ENCODE measurements at places on chromosomes 5 and 9.

DNA sequence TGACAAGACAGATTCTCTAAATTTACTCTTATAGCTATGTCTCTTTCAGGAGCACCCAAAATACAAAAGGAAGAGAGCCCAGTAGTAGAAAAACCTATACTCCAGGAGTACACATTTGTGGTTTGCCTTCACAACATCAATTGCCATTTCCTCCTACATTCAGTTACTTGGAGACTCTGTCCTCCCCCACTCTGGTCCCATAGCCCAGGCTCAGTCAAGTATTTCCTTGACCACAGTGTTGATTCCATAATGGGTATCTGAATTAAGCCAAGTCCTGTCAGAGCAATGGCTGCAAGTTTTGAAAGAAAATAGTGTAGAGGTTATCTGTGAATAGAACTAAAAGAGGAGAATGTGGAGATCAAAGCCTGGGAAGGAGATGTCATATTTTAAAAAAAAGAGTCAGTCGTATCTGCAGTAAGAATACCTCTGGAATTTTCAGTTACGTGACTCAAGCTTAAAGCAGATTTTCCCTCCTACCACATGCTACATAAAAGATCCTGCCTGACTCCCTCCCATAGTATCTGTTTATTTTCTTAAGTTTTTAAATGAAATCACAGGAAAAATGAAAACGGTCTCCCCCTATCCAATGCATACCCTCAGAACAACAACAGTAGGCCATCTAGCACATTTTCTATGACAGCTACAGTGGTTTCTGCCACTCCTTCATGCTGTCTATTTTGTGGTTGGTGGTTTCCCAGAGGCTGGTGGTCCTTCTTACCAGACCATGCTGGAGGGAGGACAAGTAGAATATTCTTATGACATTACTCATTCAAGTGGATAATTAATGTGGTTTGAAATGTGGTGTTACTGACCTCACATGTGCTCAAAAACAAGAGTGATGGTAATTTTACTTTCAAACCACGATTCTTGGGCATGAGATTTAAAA is 249.7 kb upstream of the TMEM161B start:
- DNase-seq = no peak

- DNase-seq = peak; percentile 66
These were observed 117.4 kb downstream of the GCNT1 start for GRCh38 chr9:76576344-76576743.

DNA sequence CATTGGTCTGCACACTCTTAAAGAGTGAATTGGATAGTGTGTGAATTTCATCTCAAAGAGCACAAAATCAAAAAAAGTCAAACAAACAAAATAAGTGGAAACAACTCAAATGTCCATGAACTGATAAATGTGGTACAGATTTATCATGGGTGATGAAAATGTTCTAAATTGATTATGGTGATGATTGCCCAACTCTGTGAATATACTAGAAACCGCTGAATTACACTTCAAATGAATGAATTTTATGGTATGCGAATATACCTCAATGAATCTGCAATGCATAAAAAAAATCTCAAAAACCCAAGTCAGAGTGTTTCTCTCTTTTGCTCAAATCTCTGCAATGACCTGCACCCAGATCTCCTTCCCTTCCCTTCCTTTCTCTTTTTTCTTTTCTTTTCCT is 64.0 kb downstream of the PRRC1 start:
- DNase-seq = no peak

- no peak for DNase-seq
These were observed 542.1 kb downstream of the BNC2 start for GRCh38 chr9:16328349-16328748.

DNA sequence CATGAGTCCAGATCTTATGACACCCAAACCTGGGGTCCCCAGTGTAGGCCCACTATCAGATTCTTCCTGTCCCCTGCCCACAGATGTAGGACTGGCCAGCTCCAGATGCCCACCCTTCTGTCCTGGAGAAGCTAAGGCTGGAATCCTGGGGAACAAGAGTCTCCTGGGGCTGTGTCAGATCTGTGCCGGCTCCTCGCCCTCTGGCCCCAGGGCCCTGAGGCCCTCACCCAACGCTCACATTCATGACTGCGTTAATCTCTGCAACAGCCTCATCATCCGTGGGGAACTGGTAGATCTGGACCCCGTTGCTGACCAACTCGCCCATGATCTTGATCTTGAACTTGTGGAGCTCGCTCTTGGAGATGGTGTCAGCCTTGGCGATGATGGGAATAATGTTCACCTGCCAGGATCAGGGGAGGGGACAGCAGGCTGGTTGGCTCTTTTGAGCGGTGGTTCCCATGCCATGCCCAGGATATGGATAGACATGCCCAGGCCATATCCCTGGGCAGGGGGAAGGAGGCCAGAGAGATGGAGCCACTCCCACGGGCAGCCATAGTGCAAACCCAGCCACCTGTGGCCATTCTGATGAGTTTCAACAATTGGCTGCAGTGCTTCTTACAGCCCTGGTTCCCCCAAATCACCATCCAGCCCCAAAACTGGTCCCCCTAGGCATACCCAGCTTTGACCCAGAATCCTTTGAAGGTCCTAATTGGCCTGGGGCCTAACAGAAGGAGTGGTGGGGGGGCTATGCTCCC is 14.6 kb downstream of the SEPTIN8 start:
- DNase-seq = no peak

DNA sequence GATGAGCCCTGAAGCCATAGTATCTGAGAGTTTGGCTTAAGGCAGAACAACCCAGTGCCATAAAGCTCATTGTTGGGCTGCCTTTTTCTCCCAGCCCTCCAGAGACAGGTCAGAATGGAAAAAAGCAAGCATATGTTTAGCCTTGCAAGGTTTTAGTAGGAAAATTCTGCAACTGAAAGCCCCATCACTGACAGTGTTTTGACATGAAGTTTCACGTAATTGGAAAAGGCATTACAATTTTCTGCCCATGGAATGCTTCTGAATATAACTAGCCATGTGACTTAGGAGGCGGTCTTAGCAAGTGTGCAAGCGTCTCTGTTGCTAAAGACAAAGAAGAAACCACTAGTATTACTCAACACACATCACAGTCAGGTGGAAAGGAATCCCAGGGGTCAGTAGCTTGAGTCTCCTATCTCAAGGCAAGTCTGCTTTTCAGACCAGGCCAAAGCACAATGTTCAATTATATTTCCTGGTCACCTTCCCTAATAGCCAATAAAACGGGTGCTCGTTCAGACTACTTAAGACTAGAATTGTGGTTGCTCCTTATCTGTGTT is 117.6 kb downstream of the CARTPT start:
- DNase-seq = no peak

DNA sequence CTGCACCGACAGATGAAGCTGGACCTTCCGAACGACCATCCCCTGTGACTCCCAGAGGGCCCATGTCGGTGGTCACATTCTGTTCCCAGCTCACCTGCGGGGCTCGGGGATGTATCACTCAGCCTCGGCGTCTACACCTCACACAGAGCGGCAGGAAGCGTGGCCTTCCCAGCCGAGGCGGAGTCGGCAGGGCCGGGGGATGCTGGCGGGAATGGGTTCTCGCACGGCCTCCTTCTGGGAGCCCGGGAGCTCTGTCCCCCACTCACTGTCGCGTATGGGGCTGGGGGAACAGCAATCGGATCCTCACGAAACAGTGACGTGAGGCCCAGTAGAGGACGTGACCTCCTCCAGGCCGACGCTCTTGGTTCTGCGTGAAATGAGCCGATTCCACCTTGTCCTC is 20.4 kb downstream of the NACC2 start:
- no peak for DNase-seq

DNA sequence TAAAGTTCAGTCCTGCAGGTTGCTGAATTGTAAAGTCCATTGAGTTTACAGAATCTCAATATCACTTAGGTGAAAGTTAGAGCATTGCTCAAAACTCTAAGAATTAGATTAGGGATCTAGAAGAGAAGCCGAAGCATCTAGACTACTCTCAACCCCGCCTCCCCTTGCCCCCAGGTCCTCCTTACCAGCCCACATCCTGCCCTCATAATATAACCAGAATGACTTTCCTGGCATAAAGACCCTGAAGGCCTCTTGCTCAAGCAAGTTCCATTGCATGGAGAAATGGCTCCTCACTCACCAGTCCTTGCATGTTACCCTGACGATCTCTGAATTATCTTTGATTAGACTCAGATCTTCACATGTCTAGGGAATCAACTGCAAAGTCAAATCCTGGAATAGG is 78.8 kb downstream of the SPATA31C2 start:
- DNase-seq = peak; percentile 92

DNA sequence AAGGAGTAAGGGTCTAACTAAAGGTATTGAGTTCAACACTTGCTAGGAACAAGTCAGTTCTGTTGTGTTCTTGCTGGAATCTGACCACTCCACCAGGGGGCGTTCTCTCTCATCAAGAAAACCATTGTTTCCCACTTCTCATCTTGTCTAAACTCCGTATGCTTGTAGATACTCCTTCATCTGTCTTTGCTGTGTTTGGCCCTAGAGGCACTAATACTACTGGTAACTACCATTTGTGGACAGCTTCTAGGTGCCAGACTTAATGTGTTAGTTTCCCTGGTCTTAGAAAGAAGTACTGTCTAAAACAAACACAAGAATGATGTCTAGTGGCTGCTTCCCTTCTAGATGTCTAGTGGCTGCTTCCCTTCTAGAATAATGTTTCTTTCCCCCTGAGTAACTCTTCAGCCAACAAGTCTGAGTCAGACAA is 18.7 kb upstream of the PTPDC1 start:
- peak; percentile 54 for DNase-seq

DNA sequence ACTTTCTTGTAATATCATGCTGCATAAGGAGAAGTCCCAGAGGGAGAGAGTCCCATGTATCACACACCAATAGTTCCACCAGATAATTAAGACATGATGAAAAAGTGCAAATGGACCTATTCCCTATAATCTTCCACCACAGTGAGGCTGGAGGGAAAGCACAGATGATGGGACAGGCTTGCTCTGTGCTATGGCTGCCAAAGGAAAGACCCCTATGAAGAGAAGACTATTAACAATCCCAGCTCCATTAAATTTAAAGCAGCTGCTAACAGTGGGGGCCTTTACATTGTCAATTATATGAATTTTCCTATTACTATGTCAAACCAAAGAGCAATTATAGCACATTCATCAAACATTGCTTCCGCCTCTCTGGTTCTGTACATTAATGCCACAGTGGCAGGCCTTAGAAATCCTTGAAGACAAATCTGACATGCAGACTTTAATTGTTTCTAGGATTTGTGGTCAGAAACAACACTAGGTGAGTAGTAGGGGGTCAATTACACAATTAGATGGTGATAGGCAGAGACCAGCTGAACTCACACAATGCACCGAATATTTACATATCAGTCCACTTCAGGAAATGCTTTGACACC is 551.3 kb downstream of the TLE1 start:
- no peak for DNase-seq

DNA sequence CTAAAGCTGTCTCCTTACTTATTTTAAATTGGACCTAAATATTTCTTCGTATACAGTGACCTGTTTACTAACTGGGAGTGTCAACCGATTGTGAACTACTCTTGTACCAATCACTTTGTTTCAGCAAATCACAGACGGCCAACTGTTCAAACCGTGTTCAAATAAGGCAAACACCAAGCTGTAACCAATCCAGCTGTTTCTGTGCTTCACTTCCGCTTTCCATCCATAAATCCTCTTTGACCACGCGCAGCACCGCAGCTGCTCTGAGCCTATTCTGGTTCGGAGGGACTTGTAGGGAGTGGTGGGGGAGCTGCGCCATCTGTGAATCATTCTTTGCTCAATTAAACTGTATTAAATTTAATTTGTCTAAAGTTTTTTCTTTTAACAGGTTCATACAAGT is 4.8 kb upstream of the FAM240B start:
- DNase-seq = no peak

DNA sequence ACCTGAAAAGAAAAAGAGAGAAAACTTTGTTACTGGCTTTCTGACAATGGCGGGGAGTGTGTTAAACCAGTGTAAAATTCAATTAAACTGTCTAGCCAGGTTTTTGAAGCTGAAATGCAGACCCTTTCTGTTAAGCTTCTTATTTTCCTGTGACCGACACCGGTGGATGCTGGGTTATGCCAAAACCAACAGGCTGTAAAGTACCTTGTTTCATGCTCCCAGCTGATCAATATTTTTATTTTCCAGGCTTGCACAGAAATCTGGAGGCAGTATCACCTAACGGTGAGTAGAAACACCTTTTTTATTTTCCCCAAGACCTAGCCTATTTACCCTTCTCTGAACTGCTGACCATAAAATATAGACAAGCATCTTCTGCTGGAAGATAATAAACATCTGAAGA is 94.9 kb upstream of the GRHPR start:
- DNase-seq = no peak

DNA sequence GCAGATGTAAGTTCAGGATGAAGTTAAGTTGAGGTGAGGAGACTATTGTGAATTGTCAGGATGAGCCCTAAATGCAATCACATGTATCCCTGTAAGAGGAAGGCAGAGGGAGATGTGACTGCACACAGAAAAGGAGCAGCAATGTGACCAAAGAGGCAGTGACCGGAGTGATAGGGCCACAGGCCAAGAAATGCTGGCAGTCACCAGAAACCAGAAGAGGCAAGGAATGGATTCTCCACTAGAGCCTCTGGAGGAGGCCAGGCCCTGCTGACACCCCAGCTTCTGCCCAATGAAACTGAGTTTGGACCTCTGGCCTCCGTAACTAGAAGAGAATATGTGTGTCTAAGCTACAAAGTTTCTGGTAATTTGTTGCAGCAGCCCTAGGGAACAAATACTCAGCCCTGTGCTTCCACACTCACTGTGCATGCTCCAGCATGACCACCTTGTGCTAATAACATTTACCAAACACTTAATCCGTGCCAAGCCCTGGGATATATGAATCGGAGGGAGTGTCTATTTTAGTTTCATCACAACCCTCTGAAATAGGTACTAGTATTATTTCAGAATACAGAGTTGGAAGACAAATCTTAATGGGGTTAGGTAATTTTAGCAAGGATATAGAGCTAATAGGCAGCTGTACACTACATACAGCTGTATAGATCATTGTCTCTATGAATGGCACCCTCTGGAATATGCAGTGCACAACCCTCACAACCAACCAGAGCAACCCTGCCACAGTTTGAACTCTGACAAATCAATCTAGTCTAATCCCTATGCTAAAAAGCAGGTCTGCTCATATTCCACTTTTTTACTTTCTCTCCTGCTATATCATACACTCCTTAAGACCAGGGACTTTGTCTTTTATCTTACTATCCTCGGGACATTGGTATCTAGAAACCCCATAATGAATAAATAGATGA is 7.8 kb upstream of the GPX8 start:
- DNase-seq = no peak
